Renal pelvis (tissue), 12 donors: ENCODE measurements at places on chromosomes 2 and 18.

GRCh38 chr2:6127718-6128117, 435.5 kb downstream of the SOX11 start:
- no peak for DNase-seq

DNA sequence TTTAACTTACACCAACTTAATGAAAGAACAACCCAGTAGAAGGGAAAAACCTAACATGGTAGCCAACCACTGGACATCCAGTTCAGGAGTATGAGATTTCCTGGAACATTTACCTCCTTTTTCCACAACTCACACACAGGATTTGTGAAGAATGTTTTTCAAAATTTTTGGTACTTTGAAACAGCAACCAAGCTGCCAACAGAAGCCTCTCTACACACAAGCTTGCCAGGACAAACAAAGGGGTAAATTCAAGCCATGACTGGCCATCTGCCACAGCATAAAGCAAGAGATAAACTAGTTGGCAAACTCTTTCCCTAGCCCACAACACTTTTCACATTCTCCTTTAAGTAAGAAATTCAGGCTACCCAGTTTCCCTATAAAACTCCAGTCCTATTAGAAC, 21.4 kb downstream of the MGAT4A start:
- no peak for DNase-seq

- DNase-seq: no peak
These were observed 37.2 kb downstream of the KYNU start for GRCh38 chr2:142914507-142915313.

DNA sequence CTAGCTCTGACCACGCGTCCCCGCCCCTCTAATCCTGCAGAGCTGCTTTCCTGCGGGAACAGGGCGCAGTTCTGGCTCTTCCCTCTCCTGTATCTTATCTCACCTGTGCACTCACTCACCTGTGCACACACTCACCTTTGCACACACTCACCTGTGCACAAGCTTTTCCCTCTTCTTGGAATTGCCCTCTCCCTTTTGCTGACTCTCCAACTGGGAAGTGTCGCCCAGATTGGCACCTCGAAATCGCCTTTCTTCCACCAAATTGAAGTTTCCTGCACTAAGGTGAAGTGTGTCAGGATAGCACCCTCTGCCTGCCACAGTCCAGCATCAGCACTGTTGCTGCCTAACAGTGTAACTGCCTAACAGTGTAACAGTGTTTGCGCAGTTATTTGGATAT, 566 bp upstream of the CMPK2 start:
- peak; percentile 45 for DNase-seq

- DNase-seq: no peak
These were observed 59.6 kb upstream of the PSME4 start for GRCh38 chr2:54030396-54030741.

- no peak for DNase-seq
These were observed 247.6 kb downstream of the CDCA7 start for GRCh38 chr2:173602153-173602795.

DNA sequence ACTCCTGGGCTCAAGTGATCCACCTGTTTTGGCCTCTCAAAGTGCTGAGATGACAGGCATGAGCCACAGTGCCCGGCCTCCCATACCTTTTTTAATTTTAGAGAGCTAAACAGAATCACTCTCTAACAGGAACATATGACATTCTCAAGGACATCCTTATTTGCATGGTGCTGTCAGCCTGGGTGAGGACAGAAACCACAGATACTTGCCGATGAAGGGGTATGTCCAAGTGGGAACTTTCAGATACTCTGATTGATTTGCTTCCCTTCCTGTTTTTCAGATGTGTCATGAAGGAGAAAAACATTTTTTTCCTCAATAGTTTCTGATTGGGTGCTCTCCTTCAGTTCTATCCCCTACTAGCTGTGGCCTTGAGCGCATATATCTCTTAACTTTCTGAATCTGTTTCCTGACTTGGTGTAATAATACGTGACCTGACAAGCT, 49.6 kb downstream of the MYO3B start:
- DNase-seq: no peak

GRCh38 chr2:3291113-3291512, 86.5 kb downstream of the EIPR1 start:
- DNase-seq: no peak

GRCh38 chr2:23824777-23825212, 102.1 kb downstream of the ATAD2B start:
- peak; percentile 44 for DNase-seq

DNA sequence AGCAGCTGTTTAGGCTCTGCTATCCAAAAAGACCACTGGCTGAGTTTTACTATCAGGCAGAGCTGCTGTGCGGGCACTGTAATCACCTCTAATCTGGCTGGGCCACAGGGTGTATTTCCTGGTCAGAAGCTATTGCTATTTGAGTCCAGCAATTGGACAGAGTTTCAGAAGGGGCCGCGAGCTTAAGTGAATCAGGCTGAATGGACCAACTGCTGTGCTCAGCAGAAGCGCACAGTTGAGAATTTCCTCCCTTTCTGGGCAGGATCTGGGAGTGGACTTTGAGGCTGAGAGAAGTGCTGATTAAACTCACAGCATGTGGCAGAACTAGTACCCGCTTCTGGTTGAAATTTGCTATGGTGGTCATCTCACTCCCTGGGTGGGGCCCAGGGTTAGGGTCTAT, 251.8 kb downstream of the INSIG2 start:
- DNase-seq: no peak

DNA sequence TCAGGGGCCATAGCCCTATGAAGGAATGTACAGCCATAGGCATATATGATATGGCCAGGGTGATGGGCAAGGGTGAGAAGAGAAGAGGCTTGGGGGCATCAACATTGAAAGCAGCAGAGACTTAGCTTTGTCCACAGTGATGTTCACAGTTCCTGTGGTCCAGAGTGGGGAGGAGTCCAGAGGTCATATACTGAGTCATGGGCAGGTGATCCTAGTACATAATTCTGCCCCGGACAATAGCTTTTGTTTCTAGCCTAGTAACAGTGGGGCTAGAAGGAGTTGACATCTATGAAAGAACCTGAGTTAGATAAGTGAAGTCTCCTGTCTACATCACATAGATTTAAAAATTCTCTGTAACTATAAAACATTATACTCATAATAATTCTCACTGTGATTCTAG, 496.3 kb upstream of the TNP1 start:
- no peak for DNase-seq

DNA sequence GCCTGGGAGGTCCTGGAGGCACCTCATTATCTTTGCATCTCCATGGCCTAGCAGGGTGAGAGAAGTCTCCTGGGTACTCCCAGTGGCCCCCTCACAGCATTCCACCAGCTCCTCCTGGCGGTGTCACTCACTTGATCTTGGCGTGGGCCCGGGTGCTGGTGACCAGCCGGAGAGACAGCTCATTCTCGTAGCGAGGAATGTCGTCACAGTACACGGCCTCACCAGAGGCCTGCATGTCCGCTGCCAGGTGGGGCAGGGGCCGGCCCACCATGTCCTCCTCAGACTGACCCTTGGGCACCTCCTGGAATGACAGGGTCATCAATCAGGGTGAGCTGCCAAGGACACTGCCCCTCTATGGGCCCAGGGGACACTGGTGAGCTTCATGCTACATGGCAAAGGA, 42.4 kb downstream of the XDH start:
- DNase-seq: no peak

DNA sequence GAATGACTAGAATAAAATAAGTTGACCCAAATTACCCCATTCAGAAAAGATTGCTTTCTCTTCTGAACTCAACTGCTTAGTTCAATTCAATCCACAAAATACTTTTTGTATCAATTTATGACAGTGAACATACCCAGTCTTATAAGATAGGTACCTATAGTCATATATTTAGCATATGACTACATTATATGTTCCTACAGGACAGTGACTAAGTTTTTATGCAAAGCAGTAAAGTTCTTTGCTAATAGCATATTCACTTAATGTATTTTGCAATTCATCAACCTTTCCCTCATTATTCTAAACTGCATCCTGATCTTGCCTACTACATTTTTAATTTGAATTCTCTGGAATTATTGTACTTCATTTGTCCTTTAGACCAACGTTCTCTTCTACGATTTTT, 30.3 kb upstream of the C2orf15 start:
- DNase-seq: no peak

DNA sequence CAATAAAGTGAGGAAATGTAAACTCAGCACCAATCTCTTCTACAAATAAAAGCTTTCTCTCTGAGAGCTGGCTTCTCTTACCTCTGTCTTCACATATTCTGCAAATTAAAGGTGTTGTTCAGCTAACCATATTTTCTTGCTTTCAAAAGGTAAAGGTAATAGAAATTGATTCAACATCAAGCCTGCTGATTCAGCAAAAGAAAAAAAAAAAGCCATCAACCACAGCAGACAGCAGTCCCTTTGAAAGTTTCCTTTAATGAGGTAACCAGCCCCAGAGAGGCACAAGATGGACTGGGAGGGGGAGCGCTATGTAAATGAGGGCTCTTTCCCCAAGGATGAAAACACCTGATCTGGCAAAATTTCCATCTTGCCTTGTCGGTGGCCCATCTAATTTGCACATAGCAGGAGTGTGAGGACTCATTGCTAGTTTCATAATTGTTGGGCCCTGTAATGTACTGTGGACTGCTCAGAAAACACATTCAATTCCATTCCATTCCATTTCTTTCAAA, 154.9 kb upstream of the SOX11 start:
- no peak for DNase-seq

- DNase-seq: no peak
These were observed 762 bp upstream of the SPOPL start for GRCh38 chr2:138500592-138501424.

- no peak for DNase-seq
These were observed 42.4 kb downstream of the THUMPD2 start for GRCh38 chr2:39736640-39737039.
